ENCODE measurements at places on chromosomes 3 and 15.

DNA sequence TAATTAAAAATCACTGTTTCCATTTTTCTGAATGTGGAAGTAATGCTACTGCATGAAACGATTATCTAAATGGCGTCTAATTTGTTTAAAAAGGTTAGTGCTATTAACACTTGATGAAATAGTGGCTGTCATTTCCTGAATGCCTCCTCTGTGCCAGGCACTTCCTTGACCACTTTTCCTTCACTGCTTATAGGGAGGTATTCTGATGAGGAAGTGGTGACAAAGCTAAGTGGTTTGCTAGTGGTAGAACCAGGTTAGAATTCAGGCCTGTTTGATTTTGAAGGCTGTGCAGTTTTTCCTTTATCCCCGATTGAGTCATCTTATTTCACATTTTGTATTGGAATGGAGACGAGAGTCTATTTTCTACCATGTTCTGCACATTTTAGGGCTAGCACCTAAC, 119.0 kb downstream of the USP13 start:
- peaks cover 51% of the 10 kb centered on the region for H3K36me3 ChIP-seq
- no peak overlapping the region for H3K27ac ChIP-seq
- H3K4me1 ChIP-seq = no peaks in the 10 kb centered on the region
- DNase-seq = no peak
- H3K27me3 ChIP-seq = no peaks in the 10 kb centered on the region

DNA sequence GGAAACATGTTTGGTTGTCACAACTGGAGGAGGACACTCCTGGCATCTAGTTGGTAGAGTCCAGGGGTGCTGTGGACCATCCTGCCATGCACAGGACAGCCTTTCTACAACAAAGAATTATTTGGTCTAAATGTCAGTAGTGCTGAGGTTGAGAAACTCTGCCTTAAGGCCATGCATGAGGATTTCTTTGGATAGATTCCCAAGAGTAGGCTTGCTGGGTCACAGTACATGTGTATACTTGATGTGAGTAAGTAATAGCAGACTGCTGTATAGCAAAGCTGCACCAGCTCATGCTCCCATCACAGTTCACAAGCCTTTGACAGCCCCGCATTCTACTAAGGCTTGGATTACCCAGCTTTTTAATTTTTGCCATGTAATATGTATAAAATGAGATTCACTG, 151.3 kb downstream of the MFSD1 start:
- H3K36me3 ChIP-seq = no peaks in the 10 kb centered on the region
- H3K4me1 ChIP-seq = no peaks in the 10 kb centered on the region
- H3K4me3 ChIP-seq = no peak overlapping the region
- no peaks in the 10 kb centered on the region for H3K27me3 ChIP-seq
- no peak overlapping the region for H3K27ac ChIP-seq
- DNase-seq = no peak

- DNase-seq = no peak
- H3K27ac ChIP-seq = no peak overlapping the region
- H3K27me3 ChIP-seq = no peaks in the 10 kb centered on the region
- H3K4me3 ChIP-seq = no peak overlapping the region
- H3K4me1 ChIP-seq = no peaks in the 10 kb centered on the region
- no peaks in the 10 kb centered on the region for H3K36me3 ChIP-seq
Observed at GRCh38 chr15:95734422-95735316, 595.8 kb upstream of the NR2F2 start.

DNA sequence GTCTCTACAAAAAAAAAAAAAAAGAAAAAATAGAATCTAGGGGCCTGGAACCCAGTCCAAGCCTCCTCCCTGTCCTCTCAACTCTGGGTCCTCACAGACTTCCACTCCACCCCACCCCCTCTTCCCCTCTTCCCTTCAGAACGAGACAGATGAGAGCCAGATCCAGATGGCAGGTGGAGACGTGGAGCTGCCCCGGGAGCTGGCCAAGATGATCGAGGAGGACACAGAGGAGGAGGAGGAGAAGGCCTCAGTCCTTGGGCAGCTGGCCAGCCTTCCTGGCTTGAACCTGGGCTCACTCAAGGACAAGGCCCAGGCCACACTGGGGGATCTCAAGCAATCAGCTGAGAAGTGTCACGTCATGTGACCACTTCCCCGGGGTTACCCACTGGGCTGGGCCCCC, 3.6 kb downstream of the CPLX3 start:
- DNase-seq = no peak
- no peaks in the 10 kb centered on the region for H3K4me1 ChIP-seq
- H3K36me3 ChIP-seq = no peaks in the 10 kb centered on the region
- H3K27me3 ChIP-seq = peaks cover 40% of the 10 kb centered on the region

DNA sequence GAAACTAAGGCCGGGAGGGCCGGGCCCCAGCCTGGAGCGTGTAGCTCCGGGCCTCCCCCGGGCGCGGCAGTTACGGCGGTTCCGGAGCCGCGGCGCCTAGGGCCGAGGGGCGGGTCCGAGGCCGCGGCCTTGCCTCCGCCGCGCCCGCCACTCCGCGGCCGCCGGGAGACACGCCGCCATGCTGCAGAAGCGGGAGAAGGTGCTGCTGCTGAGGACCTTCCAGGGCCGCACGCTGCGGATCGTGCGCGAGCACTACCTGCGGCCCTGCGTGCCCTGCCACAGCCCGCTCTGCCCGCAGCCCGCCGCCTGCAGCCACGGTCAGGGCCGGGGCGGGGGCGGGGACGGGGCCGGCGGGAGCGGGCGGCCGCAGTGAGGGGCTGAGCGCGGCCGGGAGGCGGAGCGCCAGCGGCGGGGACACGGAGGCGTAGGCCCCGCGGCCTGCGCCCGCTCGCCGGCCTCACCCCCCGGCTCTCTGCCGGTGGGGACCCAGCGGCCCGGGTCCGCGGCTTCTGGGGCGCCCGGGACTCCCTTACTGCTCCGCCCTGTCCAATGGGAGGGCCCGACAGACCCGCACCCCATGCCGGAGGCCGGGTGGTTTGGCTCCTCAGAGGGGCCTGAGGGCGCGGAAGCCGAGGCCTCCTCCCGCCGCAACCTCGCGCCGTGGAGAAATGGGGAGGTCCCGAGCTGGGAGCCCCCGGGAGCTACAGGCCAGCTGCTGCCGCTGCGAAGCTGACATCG, at the start of gene DIS3L:
TSS of gene DIS3L (plus strand) at position 150 of the 738 bp plus-strand sequence. CDS start at position 179, 29 bp downstream.
- H3K27ac ChIP-seq = peak within 1 kb of the TSS; percentile 7
- H3K27me3 ChIP-seq = no peaks in the 10 kb centered on the region
- H3K36me3 ChIP-seq = peaks cover 2% of the 10 kb centered on the region
- peaks cover 7% of the 10 kb centered on the region for H3K4me1 ChIP-seq
- H3K4me3 ChIP-seq = peak within 1 kb of the TSS; percentile 82
- peak; percentile 86 for DNase-seq

GRCh38 chr3:57893156-57893555, 115.1 kb upstream of the FLNB start:
- no peak for DNase-seq
- H3K4me3 ChIP-seq = no peak overlapping the region
- H3K27ac ChIP-seq = no peak overlapping the region
- H3K4me1 ChIP-seq = no peaks in the 10 kb centered on the region
- no peaks in the 10 kb centered on the region for H3K27me3 ChIP-seq

GRCh38 chr15:60480149-60480548, 1.2 kb upstream of the ICE2 start:
- no peaks in the 10 kb centered on the region for H3K27me3 ChIP-seq
- no peak overlapping the region for H3K27ac ChIP-seq
- H3K4me1 ChIP-seq = peaks cover 18% of the 10 kb centered on the region
- peak overlapping the region; percentile 90 for H3K4me3 ChIP-seq
- peaks cover 16% of the 10 kb centered on the region for H3K36me3 ChIP-seq

DNA sequence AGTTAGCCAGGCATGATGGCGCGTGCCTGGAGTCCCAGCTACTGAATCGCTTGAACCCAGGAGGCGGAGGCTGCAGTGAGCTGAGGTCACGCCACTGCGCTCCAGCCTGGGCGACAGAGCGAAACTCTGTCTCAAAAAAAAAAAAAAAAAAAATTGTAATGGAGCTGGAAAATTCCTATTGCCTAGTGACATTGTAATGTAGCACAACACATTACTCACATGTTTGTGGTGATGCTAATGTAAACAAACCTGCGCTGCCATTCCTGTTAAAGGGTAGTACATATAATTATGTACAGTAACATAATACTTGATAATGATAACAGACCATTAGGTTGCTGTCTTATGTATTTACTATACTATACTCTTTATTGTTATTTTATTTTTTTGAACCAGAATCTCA, 39.1 kb downstream of the KNL1 start:
- no peak overlapping the region for H3K27ac ChIP-seq
- DNase-seq = no peak
- H3K4me3 ChIP-seq = no peak overlapping the region
- no peaks in the 10 kb centered on the region for H3K4me1 ChIP-seq
- H3K36me3 ChIP-seq = peaks cover 37% of the 10 kb centered on the region
- no peaks in the 10 kb centered on the region for H3K27me3 ChIP-seq

DNA sequence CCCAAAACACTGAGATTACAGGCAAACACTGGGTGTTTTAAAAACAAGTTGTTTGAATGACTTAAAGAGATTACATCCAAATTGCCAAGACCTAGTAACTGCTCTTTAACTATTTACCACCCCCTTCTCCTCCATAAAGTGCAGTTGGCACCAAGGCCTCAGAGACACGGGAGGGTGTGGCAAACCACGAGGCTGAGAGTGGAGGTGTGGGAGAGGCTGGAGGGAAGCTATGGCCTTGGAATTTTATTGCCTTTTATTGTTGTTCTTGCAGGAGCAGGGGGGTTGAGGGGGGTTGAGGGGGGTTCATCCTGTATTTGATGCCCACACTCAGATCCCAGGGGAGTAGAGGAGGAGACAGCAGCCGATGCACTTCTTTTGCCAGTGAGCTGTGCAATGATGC, 75.9 kb upstream of the CTDSPL start:
- H3K27me3 ChIP-seq = no peaks in the 10 kb centered on the region
- no peaks in the 10 kb centered on the region for H3K4me1 ChIP-seq
- H3K36me3 ChIP-seq = peaks cover 20% of the 10 kb centered on the region

- DNase-seq = no peak
- H3K4me3 ChIP-seq = no peak overlapping the region
- peaks cover 10% of the 10 kb centered on the region for H3K36me3 ChIP-seq
Observed at GRCh38 chr3:48275287-48276027, 34.6 kb downstream of the ZNF589 start.

GRCh38 chr15:90113166-90113565, 10.9 kb upstream of the IDH2 start:
- H3K27ac ChIP-seq = no peak overlapping the region
- no peak overlapping the region for H3K4me3 ChIP-seq
- no peaks in the 10 kb centered on the region for H3K4me1 ChIP-seq
- no peaks in the 10 kb centered on the region for H3K36me3 ChIP-seq

DNA sequence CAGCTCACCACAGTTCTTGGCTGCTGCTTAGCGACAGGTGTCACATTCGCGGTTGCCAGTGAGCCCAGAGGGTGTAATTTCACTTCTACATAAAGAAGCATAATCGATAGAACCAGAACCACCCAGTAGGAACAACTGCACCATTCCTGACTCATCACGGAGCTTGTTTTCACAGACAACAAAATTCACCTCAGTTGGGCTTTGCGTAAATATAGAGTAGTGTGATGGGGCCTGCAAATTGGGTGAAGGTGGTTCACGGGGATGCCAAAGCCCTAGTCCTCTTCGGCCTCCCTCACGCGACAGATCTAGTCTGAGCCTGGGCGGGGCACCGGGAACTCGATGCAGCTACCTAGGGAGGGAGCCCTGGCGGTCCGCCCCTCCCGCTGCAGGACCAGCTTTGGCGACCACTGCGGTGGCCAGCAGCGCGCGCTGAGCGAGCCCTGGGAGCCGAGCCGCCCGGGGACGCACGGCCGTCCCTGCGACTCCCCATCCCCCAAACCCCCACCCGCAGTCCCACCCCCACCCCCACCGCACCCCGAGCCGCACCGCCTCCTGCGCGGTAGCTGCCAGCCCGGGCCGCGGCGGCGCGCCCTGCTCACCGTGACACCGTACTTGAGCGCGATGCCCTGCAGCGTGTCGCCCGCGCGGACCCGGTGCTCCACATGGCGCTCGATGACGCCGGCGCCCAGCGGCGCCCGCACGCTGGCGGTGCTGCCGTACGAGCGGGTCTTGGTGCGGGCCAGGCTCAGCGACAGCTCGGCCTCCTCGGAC, 519 bp downstream of the LYSMD2 start:
- no peaks in the 10 kb centered on the region for H3K36me3 ChIP-seq
- DNase-seq = peak; percentile 76
- H3K27ac ChIP-seq = no peak overlapping the region
- H3K27me3 ChIP-seq = peaks cover 39% of the 10 kb centered on the region
- H3K4me1 ChIP-seq = no peaks in the 10 kb centered on the region
- peak overlapping the region; percentile 61 for H3K4me3 ChIP-seq

DNA sequence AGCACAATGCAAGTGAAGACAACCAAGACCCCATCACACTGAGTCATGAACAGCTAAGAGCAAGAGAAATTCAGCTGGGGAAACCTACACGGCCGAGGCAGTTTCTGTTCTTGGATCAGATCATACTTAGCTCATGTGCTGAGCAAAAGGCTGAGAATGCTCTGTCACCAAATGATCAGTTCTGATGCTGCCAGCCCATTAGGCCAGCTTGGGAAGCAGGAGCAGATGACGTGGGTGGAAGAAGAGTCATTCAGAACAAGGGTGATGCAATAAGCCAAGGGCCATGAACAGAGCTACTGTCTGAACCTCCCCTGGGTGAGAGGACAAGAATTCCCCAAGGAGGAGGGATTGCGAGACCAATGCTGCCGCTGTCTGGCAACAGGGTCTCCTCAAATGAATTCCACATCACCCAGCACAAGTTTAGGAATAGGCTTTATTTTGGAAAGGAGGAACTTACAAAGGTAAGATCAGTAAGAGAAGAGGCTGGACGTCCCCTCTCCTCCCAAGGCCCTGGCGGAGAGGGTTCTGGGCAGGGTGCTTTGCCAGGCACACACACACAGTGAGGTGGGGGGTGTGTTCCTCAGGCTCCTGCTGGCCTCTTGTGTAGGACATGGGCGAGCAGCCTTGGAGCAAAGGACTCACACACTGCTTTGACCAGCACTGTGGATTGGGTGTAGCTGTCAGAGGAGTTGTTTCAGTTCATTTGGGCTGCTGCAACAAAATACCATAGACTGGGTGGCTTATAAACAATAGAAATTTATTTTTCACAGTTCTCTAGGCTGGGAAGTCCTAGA, 65.6 kb upstream of the CTXND1 start:
- H3K36me3 ChIP-seq = no peaks in the 10 kb centered on the region
- H3K27ac ChIP-seq = no peak overlapping the region
- peaks cover 30% of the 10 kb centered on the region for H3K4me1 ChIP-seq
- peak overlapping the region; percentile 25 for H3K4me3 ChIP-seq

DNA sequence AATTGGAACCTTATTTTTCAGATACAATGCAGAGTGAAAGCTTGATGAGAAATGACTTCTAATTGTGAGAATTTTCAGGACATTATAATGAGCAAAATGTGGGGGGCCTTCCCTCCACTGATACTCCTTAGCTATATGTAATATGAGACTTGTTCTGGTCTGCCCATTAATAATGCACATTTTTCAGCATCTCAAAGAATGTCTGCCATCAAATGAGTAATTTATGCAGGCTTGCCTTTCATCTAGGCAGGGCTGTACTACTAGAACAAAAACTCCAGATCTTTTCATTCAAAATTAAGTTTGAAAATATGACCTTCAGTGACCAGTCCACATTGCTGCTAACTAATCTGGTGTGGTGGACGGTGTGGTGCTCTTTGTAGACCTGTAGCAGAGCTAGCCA, 127.4 kb downstream of the LRTM1 start:
- H3K27ac ChIP-seq = no peak overlapping the region
- H3K4me1 ChIP-seq = no peaks in the 10 kb centered on the region
- DNase-seq = no peak
- H3K36me3 ChIP-seq = no peaks in the 10 kb centered on the region
- no peaks in the 10 kb centered on the region for H3K27me3 ChIP-seq
- no peak overlapping the region for H3K4me3 ChIP-seq

- H3K4me3 ChIP-seq = no peak overlapping the region
- no peak overlapping the region for H3K27ac ChIP-seq
- DNase-seq = no peak
- H3K36me3 ChIP-seq = no peaks in the 10 kb centered on the region
- H3K4me1 ChIP-seq = peaks cover 9% of the 10 kb centered on the region
- no peaks in the 10 kb centered on the region for H3K27me3 ChIP-seq
Observed at GRCh38 chr3:16801223-16801622, 83.5 kb upstream of the PLCL2 start.
